Stomach (tissue), 19 donors: ENCODE measurements at places on chromosomes 4 and X. TPM values are rescaled to one million over a fixed set of nuclear protein-coding genes. Genes with fewer than 3 reads are reported as not detected.

The ZNF827 gene
- total RNA-seq: 27.2 TPM

The FAM9B gene
- total RNA-seq: not detected

The HSFX2 gene
- not detected for total RNA-seq

The CT55 gene
- not detected for total RNA-seq

The PAQR3 gene
- total RNA-seq: 32.7 TPM

DNA sequence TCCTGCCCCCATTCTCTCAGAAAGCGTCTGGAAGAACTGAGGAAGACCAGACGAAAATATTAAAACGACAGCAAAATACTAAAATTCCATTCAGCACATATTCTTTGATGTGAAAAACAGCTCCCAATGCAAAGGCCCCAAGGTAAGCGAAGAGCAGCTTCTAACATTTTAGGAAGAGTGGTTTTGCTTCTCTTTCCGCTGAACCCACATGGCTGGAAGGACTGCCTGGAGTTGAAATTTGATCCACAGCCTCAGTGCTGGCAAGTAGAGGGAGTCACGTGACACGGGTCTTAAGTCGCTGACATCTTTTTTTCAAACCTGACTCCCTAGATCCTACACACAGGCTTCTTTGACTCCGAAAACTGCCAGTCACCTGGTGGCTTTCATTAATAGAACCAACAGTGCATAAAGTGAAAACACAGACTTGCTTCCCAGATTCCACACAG lies at the start of gene FAM13A:
TSS of gene FAM13A (minus strand) at position 233 of the 446 bp plus-strand sequence. CDS start at position 12, 221 bp downstream.
- peak; percentile 97 for DNase-seq

- DNase-seq: no peak
These were observed 89.3 kb downstream of the RLIM start for GRCh38 chrX:74525116-74525515.

DNA sequence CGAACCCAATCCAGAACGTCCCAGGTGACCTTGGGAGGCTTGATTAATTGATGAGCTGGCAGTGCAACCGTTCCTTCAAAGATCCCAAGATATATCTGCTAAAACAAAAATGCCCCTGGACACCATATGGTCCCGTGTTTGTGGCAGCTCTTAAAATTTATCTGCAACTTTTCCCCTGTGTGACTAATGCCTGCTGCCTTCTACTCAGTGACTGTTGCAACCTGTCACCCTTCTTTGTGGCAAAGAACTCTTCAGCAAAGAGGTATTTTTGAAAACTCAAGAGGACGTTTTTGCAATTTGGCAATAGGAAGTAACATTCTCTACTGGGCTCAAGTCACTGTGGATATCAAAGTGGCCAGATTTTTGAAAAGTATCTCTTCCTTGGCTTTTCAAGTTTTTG lies 75.8 kb upstream of the SOD3 start:
- DNase-seq: no peak

- no peak for DNase-seq
These were observed 28.4 kb downstream of the SMARCA1 start for GRCh38 chrX:129494887-129495286.

DNA sequence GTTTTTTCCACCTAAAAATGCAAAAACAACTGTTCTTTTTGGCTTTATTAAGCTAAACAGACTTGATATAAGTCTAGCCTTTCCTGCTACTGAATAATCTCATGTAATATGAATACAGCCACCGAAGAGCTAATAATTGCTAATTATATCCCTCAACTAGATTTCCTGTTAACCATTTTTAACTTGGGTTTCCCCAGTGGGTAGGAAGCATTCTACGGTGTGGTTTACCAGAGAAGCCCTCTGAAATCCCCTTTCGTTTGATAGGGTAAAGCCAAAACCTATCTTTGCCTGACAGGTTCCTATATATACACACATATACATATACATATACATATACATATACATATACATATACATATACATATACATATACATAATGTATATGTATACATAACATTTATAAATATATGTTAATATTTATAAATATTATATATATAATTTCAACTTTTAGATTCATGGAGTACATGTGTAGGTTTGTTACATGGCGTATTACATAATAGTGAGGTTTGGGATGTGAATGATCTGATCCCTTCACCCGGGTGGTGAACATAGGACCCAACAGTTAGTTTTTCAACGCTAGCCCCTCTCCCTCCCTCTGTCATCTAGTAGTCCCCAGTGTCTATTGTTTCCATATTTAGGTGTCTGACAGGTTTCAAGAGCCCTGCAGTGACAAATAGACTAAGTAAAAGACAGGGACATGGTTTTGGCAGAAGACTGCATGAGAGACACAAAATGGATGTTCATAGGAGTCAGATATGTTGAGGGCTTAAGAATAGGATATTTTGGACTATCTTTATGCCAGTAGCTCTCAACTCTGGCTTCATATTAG lies 62.4 kb downstream of the ATXN3L start:
- no peak for DNase-seq

- DNase-seq: no peak
These were observed 761.0 kb downstream of the IL1RAPL1 start for GRCh38 chrX:29348288-29348687.

DNA sequence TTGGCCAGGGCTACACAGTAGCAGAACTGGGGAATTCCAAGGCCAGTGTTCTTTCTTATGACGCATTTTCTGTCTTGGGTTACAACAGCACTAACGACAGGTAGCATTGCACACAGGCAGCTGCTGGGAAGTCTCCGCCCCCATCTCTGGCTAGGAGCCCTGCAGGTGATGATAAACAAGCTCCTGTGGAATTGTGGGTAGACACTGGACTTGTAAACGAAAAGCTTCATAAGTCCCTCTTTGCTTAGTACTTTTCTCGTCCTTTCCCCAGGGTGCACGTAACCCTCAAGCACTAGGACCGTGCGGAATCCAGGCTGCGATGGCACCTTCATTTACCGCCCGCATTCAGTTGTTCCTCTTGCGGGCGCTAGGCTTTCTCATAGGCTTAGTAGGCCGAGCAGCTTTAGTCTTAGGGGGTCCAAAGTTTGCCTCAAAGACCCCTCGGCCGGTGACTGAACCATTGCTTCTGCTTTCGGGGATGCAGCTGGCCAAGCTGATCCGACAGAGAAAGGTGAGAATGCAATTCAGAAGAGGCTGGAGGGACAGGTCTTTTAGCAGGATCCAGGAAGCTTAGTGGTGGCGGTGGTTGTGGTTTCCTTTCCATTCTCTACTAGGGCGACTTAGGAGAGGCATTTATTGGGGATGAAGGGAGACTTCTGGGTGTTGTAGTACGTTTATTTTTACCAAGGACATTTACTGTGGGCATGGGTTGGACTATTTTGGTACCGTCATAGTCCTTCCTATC lies at the start of gene FAAH2:
TSS of gene FAAH2 (plus strand) at position 200 of the 745 bp plus-strand sequence. CDS start at position 320, 120 bp downstream.
- peak; percentile 88 for DNase-seq
